ENCODE measurements at places on chromosomes 6 and 20. TPM values are rescaled to one million over a fixed set of nuclear protein-coding genes. Genes with fewer than 3 reads are reported as not detected.

- H3K27me3 ChIP-seq, result no peaks in the 10 kb centered on the region
- no peaks in the 10 kb centered on the region for H3K36me3 ChIP-seq
- no peak for DNase-seq
- H3K4me3 ChIP-seq, result no peak overlapping the region
- no peak overlapping the region for H3K27ac ChIP-seq
- no peaks in the 10 kb centered on the region for H3K4me1 ChIP-seq
Observed at GRCh38 chr6:153872946-153873345, 166.1 kb upstream of the OPRM1 start.

GRCh38 chr6:21167790-21168189 lies 425.8 kb upstream of the SOX4 start:
- H3K36me3 ChIP-seq, result no peaks in the 10 kb centered on the region
- no peak overlapping the region for H3K27ac ChIP-seq
- H3K4me3 ChIP-seq, result no peak overlapping the region
- no peaks in the 10 kb centered on the region for H3K4me1 ChIP-seq

- no peaks in the 10 kb centered on the region for H3K27me3 ChIP-seq
- H3K36me3 ChIP-seq, result no peaks in the 10 kb centered on the region
- no peak overlapping the region for H3K4me3 ChIP-seq
- DNase-seq, result no peak
Observed at GRCh38 chr6:154304191-154304590, 52.4 kb downstream of the IPCEF1 start.

DNA sequence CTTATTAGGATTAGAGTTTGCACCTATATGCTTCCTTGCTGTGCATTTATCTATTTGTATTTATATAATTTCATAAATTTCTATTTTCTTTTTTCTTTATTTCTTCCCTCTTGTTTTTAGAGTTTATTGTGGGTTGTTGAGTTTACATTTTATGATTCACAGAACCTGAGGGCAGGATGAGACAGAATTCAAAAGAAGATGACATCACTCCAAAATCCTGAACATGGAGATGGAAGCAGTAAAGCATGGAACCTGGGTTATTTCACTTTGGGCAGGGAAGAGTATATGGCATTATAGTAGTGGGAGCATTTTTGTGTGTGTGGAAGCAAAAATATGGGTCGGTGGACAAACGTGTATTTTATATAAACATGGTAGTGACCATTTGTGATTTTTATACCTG lies 157.5 kb downstream of the RFX6 start:
- no peak overlapping the region for H3K27ac ChIP-seq
- H3K27me3 ChIP-seq, result no peaks in the 10 kb centered on the region
- DNase-seq, result no peak
- no peaks in the 10 kb centered on the region for H3K4me1 ChIP-seq
- no peaks in the 10 kb centered on the region for H3K36me3 ChIP-seq

GRCh38 chr20:44409132-44409600 lies 53.7 kb downstream of the HNF4A start:
- H3K27ac ChIP-seq, result no peak overlapping the region
- no peaks in the 10 kb centered on the region for H3K4me1 ChIP-seq
- no peaks in the 10 kb centered on the region for H3K36me3 ChIP-seq
- H3K4me3 ChIP-seq, result no peak overlapping the region
- peak; percentile 33 for DNase-seq

- DNase-seq, result peak; percentile 29
- no peak overlapping the region for H3K27ac ChIP-seq
- peaks cover 3% of the 10 kb centered on the region for H3K4me1 ChIP-seq
- H3K4me3 ChIP-seq, result no peak overlapping the region
- no peaks in the 10 kb centered on the region for H3K36me3 ChIP-seq
Observed at GRCh38 chr20:63536241-63536977, 767 bp downstream of the PTK6 start.

DNA sequence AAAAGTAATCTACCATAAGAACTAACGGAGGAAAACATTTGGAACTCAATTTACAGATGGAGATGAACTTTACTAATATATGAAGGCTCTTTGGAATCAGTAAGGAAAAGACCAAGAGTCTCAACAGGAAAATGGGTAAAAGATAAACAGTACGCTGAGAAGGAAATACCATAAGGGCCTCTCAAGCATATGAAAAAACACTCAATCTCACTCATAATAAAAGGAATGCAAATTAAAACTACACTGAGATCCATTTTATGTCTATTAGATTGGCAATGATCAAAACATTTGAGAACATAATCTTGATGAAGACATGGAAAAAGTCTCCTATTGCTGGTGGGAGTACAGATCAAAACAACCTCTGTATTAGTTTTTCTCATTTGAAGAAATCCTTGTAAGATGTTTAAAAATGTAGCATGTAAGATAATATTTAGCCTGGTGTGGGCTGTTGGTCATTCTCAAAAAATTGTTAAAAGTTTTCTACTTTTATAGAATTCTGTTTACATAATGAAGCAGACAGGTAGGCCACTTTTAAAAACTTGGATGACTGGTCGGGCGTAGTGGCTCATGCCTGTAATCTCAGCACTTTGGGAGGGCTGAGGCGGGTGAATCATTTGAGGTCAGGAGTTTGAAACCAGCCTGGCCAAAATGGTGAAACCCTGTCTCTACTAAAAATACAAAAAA lies 14.5 kb downstream of the REV3L start:
- H3K27me3 ChIP-seq, result no peaks in the 10 kb centered on the region
- H3K36me3 ChIP-seq, result peaks cover 3% of the 10 kb centered on the region
- H3K4me1 ChIP-seq, result peaks cover 4% of the 10 kb centered on the region
- no peak overlapping the region for H3K4me3 ChIP-seq
- H3K27ac ChIP-seq, result no peak overlapping the region
- peak; percentile 56 for DNase-seq

DNA sequence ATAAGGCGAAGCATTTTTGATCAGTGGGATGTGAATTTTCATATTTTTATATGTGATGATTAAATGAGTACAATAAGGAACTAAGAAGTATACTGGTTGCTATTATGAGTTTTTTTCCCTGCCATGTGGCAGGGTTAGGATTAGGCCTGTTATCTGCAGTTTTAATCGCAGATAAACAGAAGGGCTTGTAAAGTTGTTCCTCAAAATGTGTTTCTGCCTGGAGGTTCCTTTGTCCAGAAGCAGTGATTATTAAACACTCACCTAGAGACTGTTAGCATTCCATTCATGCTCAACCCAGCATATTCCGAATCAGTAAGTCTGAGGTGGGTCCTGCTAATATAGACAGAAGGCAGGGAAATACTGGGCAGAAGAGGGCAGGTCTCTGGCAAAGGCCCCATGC lies 316.0 kb downstream of the CLIC5 start:
- H3K27ac ChIP-seq, result no peak overlapping the region
- no peak overlapping the region for H3K4me3 ChIP-seq
- peaks cover 17% of the 10 kb centered on the region for H3K4me1 ChIP-seq
- H3K27me3 ChIP-seq, result no peaks in the 10 kb centered on the region
- H3K36me3 ChIP-seq, result no peaks in the 10 kb centered on the region
- no peak for DNase-seq

GRCh38 chr20:10385850-10386544 lies 48.0 kb downstream of the MKKS start:
- no peaks in the 10 kb centered on the region for H3K27me3 ChIP-seq
- H3K4me1 ChIP-seq, result peaks cover 2% of the 10 kb centered on the region
- no peak for DNase-seq
- H3K4me3 ChIP-seq, result no peak overlapping the region
- no peak overlapping the region for H3K27ac ChIP-seq

- peaks cover 2% of the 10 kb centered on the region for H3K36me3 ChIP-seq
- no peak for DNase-seq
- H3K27ac ChIP-seq, result no peak overlapping the region
- no peak overlapping the region for H3K4me3 ChIP-seq
- no peaks in the 10 kb centered on the region for H3K27me3 ChIP-seq
- H3K4me1 ChIP-seq, result peaks cover 3% of the 10 kb centered on the region
Observed at GRCh38 chr6:143164565-143165105, 103.9 kb downstream of the AIG1 start.

- H3K4me1 ChIP-seq, result peaks cover 10% of the 10 kb centered on the region
- no peak overlapping the region for H3K4me3 ChIP-seq
- no peak overlapping the region for H3K27ac ChIP-seq
- DNase-seq, result peak; percentile 33
Observed at GRCh38 chr6:1524040-1524480, 85.7 kb upstream of the FOXC1 start.

- H3K27me3 ChIP-seq, result no peaks in the 10 kb centered on the region
- H3K36me3 ChIP-seq, result no peaks in the 10 kb centered on the region
- H3K4me1 ChIP-seq, result peaks cover 25% of the 10 kb centered on the region
- peak overlapping the region; percentile 55 for H3K27ac ChIP-seq
- peak; percentile 91 for DNase-seq
Observed at GRCh38 chr6:105810105-105810921, 275.8 kb upstream of the PRDM1 start.

DNA sequence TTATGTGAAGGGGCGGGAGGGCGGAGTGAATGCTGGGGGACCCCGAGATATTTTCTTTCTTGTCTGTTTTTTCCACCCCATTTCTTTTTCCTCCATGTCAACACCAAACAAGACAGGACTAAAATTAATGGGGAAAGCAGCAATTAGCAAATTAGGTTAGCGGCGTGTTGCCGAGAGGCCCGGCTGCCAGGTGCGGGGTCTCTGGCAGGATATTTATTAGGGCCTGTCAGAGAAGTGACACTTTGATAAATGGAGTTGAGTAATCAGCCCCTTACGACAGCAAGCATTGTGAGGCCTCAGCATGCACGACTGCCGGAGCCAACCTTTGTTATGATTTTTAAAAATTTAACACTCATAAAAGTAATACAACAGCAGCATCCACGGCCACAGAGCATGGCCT lies 193.8 kb downstream of the DHX35 start:
- H3K4me1 ChIP-seq, result no peaks in the 10 kb centered on the region
- DNase-seq, result no peak
- no peak overlapping the region for H3K4me3 ChIP-seq

GRCh38 chr6:55866128-55866527 lies 9.3 kb downstream of the BMP5 start:
- H3K27me3 ChIP-seq, result no peaks in the 10 kb centered on the region
- DNase-seq, result no peak
- 0 out of 2 replicates have a peak, but pooled peaks cover 2% of the 10 kb centered on the region for H3K4me1 ChIP-seq
- no peak overlapping the region for H3K27ac ChIP-seq

GRCh38 chr6:110528930-110529325 lies 52.5 kb upstream of the SLC22A16 start:
- DNase-seq, result no peak
- peaks cover 13% of the 10 kb centered on the region for H3K4me1 ChIP-seq
- H3K27me3 ChIP-seq, result no peaks in the 10 kb centered on the region
- H3K4me3 ChIP-seq, result no peak overlapping the region

DNA sequence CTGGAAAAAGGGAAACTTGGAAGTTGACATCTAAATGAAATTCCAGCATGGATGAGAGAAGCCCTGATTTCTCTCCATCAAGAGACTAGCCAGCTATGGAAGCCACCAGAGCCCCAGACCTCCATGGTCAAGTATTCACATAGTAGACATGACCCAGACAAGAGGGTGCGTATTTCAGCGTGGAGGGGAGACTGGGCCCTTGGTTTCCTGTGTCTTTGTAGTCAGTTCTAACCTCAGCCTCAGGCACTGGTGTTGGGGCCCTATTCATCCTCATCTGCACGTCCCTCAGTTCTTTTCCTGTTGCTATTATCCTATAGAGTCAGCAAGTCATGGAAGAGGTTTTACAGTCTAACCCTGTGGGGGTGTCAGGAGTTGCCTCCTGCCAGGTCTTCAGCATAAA lies 12.5 kb downstream of the GNL1 start:
- peaks cover 27% of the 10 kb centered on the region for H3K36me3 ChIP-seq
- DNase-seq, result no peak
- H3K4me1 ChIP-seq, result no peaks in the 10 kb centered on the region
- no peaks in the 10 kb centered on the region for H3K27me3 ChIP-seq
- no peak overlapping the region for H3K4me3 ChIP-seq
- no peak overlapping the region for H3K27ac ChIP-seq

DNA sequence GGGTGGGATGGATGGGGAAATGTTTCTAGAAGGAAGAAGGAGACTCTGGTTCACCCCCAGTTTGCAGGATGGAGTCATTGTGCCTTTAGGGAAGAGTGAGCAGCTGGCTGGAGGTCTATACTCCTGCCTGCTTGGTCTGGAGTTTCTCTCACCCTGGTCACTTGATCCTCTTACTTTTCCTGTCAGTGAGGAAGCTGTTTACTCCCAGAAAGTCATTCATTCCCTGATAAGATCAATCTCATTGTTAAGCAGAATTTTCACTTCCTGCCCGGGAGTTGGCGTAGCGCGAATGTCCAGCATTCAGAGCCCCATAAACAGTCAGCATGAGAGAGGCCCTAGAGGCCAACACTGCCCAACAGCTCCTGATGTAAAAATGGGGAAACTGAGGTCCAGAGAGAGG lies 70.4 kb upstream of the SIRPA start:
- no peaks in the 10 kb centered on the region for H3K27me3 ChIP-seq
- H3K36me3 ChIP-seq, result no peaks in the 10 kb centered on the region
- H3K4me1 ChIP-seq, result peaks cover 18% of the 10 kb centered on the region
- DNase-seq, result no peak
- no peak overlapping the region for H3K4me3 ChIP-seq
- H3K27ac ChIP-seq, result peak overlapping the region; percentile 36

DNA sequence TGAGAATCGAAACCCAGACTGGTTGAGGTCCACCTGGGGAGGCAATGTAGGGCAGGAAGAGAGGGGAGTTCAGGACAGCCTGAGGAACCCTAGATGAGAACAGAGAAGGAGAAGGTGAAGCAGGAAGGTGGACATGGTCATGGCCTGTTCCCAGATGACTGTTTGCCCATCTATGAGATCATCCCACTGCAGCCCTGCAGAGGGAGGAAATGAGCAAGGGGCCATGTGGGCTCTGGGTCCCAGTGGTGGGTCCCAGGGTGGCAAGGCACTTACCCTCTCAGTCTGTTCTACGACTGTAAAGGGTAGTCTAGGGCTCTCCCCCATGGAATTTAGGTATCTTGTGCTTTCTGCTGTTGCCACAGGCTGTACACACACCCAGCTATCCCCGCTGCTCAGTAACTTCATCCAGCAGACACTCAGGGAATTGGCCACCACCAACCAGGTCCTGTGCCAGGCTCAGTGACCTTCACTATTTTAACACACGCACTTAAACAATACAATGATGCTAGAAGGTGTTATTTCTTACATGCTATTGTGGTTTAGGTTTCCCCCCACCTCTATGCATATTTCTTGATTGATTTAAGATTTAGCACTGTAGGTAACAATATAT lies 89.8 kb downstream of the TOX2 start:
- H3K4me3 ChIP-seq, result no peak overlapping the region
- no peak overlapping the region for H3K27ac ChIP-seq
- H3K36me3 ChIP-seq, result peaks cover 12% of the 10 kb centered on the region

Gene CST4
- total RNA-seq, result not detected

Gene RNF8
- total RNA-seq, result 26.7 TPM

Gene QRSL1
- total RNA-seq, result 10.6 TPM

Gene C6orf58
- total RNA-seq, result not detected

Gene PLA2G7
- not detected for total RNA-seq

Gene GTSF1L
- not detected for total RNA-seq

Gene LINC00237
- total RNA-seq, result not detected

Gene OTOR
- not detected for total RNA-seq

Gene ASIP
- not detected for total RNA-seq

Gene OR2H2
- not detected for total RNA-seq

Gene ID1
- total RNA-seq, result 186 TPM

Gene SEL1L2
- total RNA-seq, result not detected

Gene ZNF391
- total RNA-seq, result 0.28 TPM

Gene CDSN
- not detected for total RNA-seq

Gene FYN
- total RNA-seq, result 41.1 TPM

Gene SLA2
- total RNA-seq, result not detected

Gene C6orf118
- total RNA-seq, result not detected

Data from IMR-90 (cell line).